ENCODE measurements at places on chromosomes 16 and 17.

DNA sequence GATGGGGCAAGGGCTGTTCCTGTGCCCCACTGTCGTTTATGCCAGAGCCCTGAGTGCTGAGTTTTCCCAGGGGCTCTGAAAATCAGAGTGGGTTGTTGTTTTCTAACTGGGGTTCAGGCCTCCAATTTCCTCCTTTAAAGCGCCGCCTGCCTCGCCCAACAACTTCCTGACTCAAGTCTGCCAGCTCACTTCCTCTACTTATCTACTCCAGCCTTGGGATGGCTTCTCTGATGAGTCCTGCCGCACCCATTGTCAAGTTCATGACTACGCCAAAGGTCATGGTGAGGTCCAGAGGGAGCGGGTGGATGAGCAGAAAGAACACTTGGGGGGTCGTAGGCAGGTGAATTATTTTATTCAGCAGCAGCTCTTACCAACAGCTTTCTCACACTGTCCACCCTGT is 104.7 kb downstream of the UTP18 start:
- no peak for DNase-seq

DNA sequence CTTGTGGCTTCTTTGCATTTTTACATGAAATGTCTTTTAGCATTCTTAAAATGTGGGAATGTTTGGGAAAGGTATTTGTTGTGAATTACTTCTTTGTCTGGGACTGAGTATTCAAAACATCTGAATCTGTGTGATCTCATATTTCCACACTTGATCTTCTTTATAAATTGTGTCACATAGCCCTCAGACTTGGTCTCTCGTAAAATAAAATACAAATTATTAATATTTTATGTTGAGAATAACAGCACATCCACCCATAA is 81.9 kb downstream of the TUBD1 start:
- no peak for DNase-seq

- DNase-seq = no peak
Measured at GRCh38 chr16:89475144-89475543, 15.2 kb downstream of the ANKRD11 start.

DNA sequence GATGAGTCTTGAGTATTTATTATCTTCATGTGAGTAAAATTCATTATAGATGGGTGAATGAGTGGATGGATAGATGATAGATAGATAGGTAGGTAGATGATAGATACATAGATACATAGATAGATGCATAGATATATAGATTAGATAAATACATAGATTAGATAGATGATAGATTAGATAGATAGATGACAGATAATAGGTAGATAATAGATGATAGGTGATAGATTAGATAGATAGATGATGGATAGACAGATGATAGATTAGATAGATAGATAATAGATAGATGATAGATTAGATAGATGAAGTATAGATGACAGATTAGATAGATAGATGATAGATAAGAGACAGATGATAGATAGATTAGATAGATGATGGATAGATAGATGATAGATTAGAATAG is 21.8 kb upstream of the WFIKKN2 start:
- DNase-seq = no peak

DNA sequence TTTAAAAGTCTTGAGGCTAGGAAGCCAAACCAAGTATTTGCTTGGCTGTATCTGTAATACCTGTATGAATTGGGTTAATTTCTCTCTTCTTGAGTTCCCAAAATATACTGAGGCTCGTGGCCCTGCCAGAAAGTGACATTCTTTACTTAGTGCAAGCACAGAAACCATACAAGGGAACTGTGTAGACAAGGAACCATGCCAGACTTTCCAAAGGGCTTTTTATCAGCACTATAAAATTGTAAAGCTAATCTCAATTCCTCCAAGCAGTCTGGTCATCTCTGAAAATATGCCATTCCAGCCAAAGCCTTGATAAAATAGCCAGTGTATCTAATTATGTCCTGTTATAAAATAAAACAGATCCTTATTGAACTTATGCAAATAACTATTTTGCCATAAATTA is 7.2 kb upstream of the CRYM start:
- no peak for DNase-seq

- no peak for DNase-seq
Measured at GRCh38 chr17:1871756-1872155, 42.0 kb downstream of the RPA1 start.

DNA sequence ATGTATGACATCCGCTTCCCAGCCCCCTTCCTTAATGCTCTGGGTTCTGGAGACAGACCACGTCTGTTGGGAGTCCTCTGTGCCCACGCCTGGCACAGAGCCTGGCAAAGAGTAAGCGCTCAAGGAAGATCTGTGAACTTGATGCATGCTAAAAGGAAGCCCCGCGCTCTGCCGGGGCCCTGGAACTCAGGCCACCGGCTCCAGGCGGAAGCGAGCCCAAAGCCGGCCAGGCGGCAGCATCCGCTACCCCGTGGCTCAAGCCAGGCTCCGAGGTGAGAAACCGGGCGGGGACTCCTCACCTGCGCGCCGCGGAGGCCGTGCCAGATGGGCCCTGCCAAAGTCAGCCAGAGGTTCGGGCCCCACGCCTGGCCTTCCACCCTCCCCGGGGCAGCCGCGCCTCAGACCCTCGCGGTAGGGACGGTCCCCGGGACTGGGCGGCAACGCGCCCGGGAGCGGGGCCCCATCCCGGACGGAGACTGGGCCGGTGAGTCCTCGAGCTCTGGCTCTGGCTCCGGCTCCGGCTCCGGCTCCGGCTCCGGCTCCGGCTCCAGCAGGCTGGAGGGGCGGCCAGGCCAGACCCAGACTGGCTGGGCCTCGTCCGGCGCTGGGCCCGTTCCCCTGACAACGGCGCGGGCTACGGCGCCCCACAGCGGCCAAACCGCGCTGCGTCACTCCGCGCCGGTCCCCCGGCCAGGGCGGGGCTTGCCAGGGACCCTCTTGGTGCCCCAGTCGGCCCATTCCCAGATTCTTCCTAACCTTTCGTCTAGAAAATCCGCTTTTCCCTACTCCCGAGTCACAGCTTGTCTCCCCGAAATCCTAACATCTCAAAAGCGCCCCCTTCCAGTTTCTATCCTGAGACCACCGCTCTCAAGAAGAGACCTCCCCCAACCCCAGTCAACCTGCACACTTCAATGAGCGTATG is at the start of gene ZDHHC1:
TSS of gene ZDHHC1 (minus strand) at position 606 of the 922 bp plus-strand sequence. CDS start 8,702 bp downstream, outside the sequence.
- peak; percentile 72 for DNase-seq

GRCh38 chr17:44602970-44603369 is 45.7 kb downstream of the FZD2 start:
- no peak for DNase-seq

GRCh38 chr17:65902155-65902554 is 289.8 kb downstream of the CEP112 start:
- DNase-seq = no peak

GRCh38 chr17:31134576-31134975 is 39.8 kb downstream of the NF1 start:
- no peak for DNase-seq

DNA sequence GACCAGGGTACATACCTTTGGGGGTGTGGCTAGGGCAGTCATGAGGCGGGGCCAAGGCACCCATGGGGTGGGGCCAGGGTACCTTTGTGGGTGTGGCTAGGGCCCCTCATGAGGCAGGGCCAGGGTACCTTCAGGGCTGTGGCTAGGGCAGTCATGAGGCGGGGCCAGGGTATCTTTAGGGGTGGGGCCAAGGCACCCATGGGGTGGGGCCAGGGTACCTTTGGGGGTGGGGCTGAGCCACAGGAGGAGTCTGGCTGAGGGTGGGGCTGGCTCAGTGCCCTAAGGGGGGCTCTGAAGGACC is 3.5 kb downstream of the GNG13 start:
- no peak for DNase-seq

- DNase-seq = no peak
Measured at GRCh38 chr16:82412770-82413169, 214.0 kb upstream of the CDH13 start.

DNA sequence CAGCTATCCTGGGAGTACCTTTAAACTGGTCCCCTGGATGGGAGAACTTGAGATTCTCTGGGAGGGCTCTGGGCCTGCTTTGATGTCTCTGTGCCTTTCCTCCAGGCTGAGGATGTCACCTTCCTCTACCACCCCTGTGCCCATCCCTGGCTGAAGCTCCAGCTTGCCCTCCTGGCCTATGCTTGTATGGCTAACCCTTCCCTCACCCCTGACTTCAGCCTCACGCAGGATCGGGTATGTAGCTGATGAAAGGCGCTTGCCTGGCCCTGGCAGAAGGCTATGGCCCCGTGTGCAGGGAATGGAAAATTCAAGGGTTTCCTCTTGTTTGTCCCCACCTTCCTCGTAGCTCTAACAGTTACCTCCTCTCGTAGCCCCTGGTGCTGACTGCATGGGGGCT is 3.0 kb downstream of the TP53I13 start:
- DNase-seq = no peak

GRCh38 chr16:77868052-77868451 is 79.7 kb downstream of the VAT1L start:
- no peak for DNase-seq

GRCh38 chr16:17984810-17985209 is 351.7 kb downstream of the NPIPA8 start:
- DNase-seq = no peak

GRCh38 chr17:49741692-49742076 is 22.2 kb downstream of the FAM117A start:
- no peak for DNase-seq

GRCh38 chr16:143456-143855 is 5.0 kb upstream of the NPRL3 start:
- DNase-seq = no peak

GRCh38 chr17:64484380-64484779 is 12.5 kb downstream of the POLG2 start:
- DNase-seq = no peak

Data from neural crest cell (in vitro differentiated cells).